Ovary (tissue), 10 donors: ENCODE measurements at places on chromosomes 12 and 14.

GRCh38 chr12:123167329-123167728 lies 16.4 kb upstream of the PITPNM2 start:
- H3K4me3 ChIP-seq: no peak overlapping the region
- no peak for DNase-seq
- H3K36me3 ChIP-seq: no peaks in the 10 kb centered on the region
- H3K27ac ChIP-seq: no peak overlapping the region
- H3K27me3 ChIP-seq: no peaks in the 10 kb centered on the region

GRCh38 chr14:26626256-26626655 lies 28.4 kb upstream of the NOVA1 start:
- DNase-seq: no peak
- H3K27me3 ChIP-seq: no peaks in the 10 kb centered on the region
- H3K4me3 ChIP-seq: no peak overlapping the region
- no peaks in the 10 kb centered on the region for H3K4me1 ChIP-seq

DNA sequence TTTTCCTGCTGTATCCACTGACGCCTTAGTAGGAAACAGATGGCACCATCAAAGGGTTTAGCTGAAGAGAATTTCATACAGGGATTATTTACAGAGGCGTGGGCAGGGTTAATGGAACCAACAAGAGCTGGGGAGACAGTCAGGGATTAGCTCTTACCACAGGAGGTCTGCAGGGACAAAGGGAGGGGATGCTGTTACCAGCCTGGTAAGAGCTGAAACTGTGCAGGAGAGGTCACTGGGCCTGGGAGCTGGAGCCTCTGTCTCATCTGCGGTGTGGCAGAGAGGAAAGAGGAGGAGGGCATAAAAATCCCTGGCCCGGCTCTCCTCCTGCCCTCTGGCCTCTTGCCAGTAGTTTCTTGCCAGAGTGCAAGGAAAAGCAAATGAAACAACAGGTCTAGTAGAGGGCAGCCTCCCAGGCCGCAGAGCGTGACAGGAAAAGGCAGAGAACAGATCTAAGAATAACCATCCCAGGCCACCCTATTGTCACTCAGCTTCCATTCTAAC lies 18.9 kb upstream of the POC1B start:
- H3K27ac ChIP-seq: no peak overlapping the region
- no peaks in the 10 kb centered on the region for H3K27me3 ChIP-seq
- DNase-seq: peak; percentile 31
- no peak overlapping the region for H3K4me3 ChIP-seq

DNA sequence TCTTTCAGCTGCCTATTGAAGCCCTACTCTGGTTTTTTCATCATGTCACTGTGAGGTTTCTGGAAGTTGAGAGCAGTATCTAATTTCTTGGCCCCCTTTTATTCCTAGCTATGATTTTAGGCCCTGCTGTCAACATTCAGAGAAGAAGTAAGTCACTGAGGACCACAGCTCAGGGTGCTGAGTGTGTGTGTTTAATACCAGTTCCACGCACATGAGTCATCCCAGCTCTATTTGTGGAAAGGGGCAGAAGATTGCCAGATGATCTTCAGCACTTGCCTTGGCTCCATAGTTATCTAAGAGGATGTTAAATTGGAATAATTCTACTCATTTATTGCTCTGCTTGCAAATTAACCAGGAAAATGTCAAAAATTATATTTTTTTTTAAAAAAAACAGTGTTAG lies 65.5 kb upstream of the SLC38A4 start:
- no peak overlapping the region for H3K4me3 ChIP-seq
- DNase-seq: no peak
- H3K4me1 ChIP-seq: no peaks in the 10 kb centered on the region
- H3K27ac ChIP-seq: no peak overlapping the region
- H3K27me3 ChIP-seq: no peaks in the 10 kb centered on the region

GRCh38 chr14:35829449-35829848 lies 3.3 kb downstream of the BRMS1L start:
- no peaks in the 10 kb centered on the region for H3K27me3 ChIP-seq
- no peaks in the 10 kb centered on the region for H3K36me3 ChIP-seq
- H3K27ac ChIP-seq: no peak overlapping the region
- no peak overlapping the region for H3K4me3 ChIP-seq
